DMS153 (cell line): ENCODE measurements at places on chromosomes 6 and 20.
A peak's percentile ranks its signal among the peaks of the same experiment; 100 is the strongest.

DNA sequence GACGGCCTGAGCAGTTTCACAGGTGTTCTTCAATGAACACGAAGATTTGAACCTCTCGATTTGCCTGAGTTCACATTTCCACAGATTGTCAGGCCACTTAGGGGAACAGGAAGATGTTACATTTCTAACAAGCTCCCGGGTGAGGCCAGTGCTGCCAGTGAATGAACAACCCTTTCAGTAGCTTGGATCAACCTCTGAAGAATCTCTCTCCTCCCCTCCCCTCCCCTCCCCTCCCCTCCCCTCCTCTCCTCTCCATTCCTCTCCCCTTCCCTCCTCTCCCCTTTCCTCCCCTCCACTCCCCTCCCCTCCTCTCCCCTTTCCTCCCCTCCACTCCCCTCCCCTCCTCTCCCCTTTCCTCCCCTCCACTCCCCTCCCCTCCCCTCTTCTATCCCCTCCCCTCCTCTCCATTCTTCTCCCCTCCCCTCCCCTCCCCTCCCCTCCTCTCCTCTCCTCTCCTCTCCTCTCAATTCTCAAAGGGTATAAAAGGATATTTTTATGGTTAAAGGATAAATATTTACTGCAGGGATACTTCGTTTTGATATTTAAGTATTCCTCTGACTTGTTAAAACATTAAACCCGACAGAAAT lies 114.1 kb upstream of the INSM1 start:
- peak; percentile 19 for DNase-seq

- no peak for DNase-seq
These were observed 194.9 kb downstream of the KIF6 start for GRCh38 chr6:39530201-39530759.

DNA sequence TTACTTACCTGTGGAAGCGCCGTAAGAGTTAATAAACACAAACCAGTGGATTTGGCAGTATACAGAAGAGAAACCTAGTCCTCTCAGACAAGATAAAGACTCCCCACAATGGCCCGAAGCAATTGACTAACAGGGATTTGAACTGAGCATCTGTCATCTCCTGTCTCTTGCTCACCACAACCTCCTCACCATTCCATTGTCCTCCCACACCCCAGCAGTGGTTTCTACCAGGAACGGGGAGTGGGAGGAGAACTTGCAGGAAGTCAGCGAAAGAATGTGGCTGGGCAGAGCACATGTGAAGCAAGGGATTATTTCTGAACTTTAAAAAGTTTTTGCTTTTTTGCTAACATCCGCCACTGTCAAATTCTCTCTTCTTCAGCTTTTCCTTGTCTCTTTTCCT lies 24.6 kb upstream of the TAAR1 start:
- no peak for DNase-seq

GRCh38 chr6:51459958-51460357 lies 627.5 kb downstream of the PKHD1 start:
- no peak for DNase-seq

GRCh38 chr6:46299253-46299652 lies 128.5 kb upstream of the ENPP5 start:
- no peak for DNase-seq

- DNase-seq: no peak
These were observed 79.4 kb downstream of the ZDHHC14 start for GRCh38 chr6:157460182-157460999.

- peak; percentile 68 for DNase-seq
These were observed 153.0 kb downstream of the CFAP61 start for GRCh38 chr20:20205141-20205861.

- DNase-seq: no peak
These were observed 114.7 kb downstream of the PRIM2 start for GRCh38 chr6:57432157-57432556.

DNA sequence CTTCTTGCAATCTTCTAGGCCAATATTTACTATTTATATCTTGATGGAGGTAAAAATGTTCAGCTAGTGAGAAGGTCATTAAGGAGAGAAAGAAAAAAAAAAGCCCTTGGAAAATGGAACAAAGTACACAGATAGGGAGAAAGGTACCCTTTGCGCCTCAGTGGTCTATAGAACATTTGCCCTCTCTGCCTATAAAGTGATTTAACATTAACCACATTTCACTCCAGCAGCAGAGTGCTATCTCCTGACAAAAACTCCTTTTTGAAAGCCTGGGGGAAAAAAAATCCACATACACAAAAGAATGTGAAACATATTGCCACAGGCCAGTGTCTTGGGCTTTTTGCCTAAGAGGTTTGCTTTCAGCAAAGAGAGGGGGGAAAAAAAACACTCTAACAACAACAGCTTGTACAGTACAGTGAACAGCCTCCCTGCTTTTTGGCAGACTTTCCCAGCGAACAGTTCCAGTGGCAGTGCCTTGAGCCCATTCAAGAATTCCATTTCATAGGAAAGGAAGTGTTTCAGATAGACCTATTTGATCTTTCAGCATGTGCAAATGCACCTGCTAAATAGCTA lies 695 bp downstream of the ARHGAP18 start:
- DNase-seq: no peak

GRCh38 chr6:166683477-166683876 lies 56.4 kb upstream of the RPS6KA2 start:
- DNase-seq: no peak

DNA sequence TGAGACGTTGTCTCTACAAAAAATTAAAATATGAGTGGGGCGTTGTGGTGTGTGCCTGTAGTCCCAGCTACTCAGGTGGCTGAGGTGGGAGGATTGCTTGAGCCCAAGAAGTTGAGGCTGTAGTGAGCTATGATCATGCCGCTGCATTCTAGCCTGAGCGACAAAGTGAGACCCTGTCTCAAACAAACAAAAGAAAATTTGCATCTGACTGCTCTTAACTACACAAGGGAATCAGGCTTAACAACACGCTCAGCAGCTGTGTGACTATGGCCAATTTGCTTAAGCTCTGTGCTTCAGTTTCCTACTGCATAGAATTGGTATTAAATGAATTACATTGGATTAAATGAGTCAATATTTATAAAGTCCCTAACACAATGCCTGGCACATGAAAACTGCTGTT lies 24.3 kb upstream of the MRPS10 start:
- no peak for DNase-seq

GRCh38 chr6:19736066-19736465 lies 101.1 kb upstream of the ID4 start:
- DNase-seq: peak; percentile 34

GRCh38 chr6:118788702-118789101 lies 105.2 kb upstream of the ASF1A start:
- DNase-seq: no peak

DNA sequence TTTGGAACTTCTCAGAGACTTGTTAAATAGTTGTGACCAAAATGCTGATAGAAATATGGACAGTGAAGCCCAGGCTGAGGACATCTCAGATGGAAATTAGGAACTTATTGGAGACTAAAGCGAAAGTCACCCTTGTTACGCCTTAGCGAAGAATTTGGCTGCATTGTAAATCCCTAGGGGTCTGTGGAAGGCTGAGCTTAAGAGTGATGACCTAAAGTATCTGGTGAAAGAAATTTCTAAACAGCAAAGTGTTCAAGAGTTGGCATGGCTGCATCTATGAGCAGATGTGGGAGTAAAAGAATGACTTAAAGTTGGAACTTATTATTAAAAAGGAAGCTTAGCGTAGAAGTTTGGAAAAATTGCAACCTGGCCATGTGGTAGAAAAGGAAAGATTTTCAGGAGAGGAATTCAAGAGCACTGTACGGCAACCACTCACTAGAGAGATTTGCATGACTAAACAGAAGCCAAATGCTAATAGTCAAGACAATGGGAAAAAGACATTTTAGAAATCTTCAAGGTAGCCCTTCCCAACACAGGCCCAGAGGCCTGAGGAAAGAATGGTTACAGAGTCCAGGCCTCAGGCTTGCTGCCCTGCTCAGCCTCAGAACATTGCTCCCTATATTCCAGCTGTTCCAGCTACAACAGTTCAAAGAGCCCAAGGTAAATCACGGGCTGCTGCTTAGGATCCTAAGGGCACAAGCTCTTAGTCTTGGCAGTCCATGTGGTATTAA lies 61.6 kb upstream of the TNFRSF21 start:
- DNase-seq: no peak

DNA sequence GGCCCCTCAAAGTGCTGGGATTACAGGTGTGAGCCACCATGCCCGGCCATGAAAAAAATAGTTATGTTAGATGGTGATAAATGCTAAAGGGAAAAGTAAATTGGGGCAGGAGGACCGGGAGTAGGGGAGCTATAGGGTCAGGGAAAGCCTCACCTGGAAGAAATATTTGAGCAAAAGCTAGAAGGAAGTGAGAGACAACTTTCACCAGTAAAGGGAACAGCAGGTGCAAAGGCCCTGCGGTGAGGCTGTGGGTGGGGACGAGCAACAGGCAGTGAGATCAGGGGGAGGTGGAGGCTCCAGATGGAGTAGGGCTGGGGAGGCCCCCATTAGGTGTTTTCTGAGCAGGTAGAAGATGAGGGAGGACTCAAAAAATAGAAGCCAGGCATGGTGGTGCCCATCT lies 16.0 kb downstream of the BCAS4 start:
- no peak for DNase-seq

- peak; percentile 25 for DNase-seq
These were observed 6.7 kb downstream of the SNAI1 start for GRCh38 chr20:49989234-49990065.

- DNase-seq: no peak
These were observed 721.4 kb upstream of the FLRT3 start for GRCh38 chr20:15058841-15059240.

DNA sequence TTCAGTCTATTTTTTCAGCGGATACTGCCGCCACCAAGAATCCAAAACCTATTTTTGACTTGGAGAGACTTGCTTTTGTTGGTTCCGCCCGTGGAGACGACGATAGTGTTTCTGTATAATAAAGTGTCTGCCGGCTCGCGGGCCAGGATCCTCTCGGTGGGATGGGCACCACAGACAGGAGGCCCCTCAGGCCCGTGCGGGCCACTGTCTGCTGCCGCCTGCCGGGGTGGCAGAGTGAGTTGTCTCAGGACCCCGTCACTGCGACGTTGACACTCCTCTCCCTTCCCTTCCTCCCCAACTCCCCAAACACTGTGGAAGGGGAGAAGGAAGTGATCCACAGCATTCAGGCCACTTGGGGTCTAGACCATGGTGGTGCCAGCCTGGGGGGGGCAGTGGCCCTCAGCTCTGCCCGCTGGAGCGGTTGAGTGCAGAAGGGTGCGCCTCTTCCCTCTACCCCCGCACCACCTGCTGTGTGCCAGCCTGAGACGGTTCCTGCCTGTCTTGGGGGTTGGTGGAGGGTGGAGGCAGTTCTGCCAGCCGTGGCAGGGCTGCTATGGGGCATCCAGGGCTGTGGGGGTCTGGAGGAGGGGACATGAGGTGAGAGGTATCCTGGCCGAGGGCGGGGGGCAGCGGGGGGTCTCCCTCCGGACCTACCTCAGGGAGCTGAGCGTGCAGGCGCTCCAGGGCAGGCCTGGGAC lies 17.5 kb downstream of the RBM38 start:
- DNase-seq: no peak

GRCh38 chr20:31803552-31804291 lies 15.4 kb upstream of the MYLK2 start:
- no peak for DNase-seq
